Mesenteric fat pad (tissue), 1 donor: ENCODE measurements at places on chromosomes 11 and 22. TPM values are rescaled to one million over a fixed set of nuclear protein-coding genes. Genes with fewer than 3 reads are reported as not detected.
A peak's percentile ranks its signal among the peaks of the same experiment; 100 is the strongest.

The OR5A1 gene
- not detected for total RNA-seq

GRCh38 chr11:60367009-60367408 lies 11.3 kb upstream of the MS4A7 start:
- no peak for DNase-seq

DNA sequence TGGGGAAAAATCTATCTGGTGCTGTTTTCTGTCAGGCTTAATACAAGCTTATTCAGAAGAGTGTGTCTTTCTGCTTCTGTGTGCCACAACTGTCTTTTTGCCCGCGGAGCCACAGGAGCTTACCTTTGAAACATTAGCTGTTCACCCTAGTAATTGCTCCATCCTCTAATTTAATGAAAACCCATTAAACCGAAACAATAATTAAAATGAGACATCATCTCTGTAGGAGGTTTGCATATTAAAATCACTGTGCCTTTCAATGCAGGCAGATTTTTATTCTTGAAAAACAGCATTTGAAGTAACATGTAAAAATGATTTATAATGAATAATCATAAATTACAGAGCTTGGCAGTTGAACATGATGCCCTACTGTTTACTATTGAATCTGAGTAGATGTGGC lies 102.3 kb downstream of the NELL1 start:
- DNase-seq, result no peak

The TTC38 gene
- 39.4 TPM for total RNA-seq

The TEAD1 gene
- total RNA-seq, result 150 TPM

- DNase-seq, result no peak
These were observed 13.9 kb downstream of the FZD4 start for GRCh38 chr11:86941077-86941870.

- DNase-seq, result no peak
These were observed 4.1 kb downstream of the CHRM4 start for GRCh38 chr11:46387456-46387855.

DNA sequence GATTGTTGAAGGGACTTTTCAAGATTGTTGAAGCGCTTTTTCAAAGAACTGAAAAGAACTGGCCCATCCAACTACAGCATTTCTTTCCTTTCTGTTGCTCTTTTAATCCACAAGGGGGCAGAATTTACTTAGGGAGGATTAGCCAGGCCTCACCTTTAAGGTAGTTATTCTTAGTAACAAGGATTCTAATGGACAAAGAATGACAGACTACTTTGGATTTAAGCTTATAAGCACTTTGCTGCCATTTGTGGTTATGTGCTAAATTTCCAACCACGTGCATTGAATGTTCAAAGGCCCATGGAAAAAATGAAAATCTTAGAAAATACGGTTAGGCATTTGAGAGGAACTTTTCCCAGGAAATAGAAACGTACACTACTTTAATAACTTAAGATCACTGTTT lies 49.5 kb upstream of the HSPA8 start:
- DNase-seq, result no peak

The DDI1 gene
- total RNA-seq, result not detected

GRCh38 chr11:120182372-120182771 lies 28.5 kb upstream of the OAF start:
- DNase-seq, result peak; percentile 77

- DNase-seq, result no peak
These were observed 97.1 kb upstream of the PARVA start for GRCh38 chr11:12280199-12280837.

DNA sequence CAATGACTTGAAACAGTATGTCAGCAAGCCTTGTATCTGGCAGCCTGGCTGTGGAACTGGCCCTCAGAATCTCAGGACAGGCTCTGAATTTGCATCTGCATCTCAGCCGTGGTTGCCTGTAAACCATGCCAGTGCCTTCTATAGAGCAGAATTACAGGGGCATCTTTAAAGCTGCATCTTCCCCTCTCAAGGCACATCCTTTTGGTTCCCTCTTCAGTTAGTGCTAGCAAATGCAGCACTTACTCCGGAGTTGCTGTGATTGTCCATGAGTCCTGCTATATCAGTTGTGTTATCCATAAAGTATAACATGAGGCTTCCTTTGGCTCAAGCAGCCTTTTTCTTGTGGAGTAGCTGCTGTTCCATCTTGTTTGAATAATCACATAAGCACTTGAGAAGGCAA lies 53.9 kb upstream of the PARVG start:
- DNase-seq, result no peak

- no peak for DNase-seq
These were observed 16.0 kb upstream of the B4GALNT4 start for GRCh38 chr11:353179-353873.

DNA sequence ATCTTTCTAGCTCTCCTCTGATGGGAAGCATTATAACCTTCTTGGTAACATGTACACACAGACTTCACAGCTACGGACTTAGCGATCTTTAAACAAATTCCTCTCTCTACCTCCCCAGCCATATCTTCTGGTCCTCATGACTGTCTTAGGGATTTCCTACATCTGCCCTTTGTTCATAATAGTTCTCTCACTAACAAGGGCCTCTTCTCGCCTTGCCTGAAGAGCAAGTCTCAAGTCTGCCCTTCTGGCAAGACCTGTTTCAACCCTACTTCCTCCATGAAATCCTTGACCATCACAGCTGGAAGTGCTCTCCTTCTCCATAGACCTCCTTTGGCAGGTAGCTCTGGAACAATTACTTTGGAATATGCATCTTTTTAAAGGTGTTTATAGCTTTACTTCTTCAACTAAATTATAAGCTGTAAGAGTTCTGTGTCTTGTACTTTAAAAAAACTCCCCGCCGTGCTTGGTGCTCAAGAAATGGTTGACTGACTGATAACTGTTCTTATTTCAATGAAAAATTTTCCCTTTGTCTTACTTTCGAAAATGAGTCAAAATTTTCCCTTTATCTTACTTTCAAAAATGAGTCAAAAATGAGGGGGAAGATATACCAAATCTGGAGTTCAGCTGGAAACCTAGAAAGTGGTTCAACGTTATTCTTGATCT lies 34.7 kb downstream of the SNX19 start:
- DNase-seq, result no peak

- DNase-seq, result no peak
These were observed 3.2 kb upstream of the BDNF start for GRCh38 chr11:27703481-27703880.

The PTGDR2 gene
- 0.19 TPM for total RNA-seq

- no peak for DNase-seq
These were observed 16.6 kb upstream of the SPTBN2 start for GRCh38 chr11:66745356-66746235.

GRCh38 chr11:33585586-33586209 lies 114.9 kb downstream of the C11orf91 start:
- DNase-seq, result no peak

DNA sequence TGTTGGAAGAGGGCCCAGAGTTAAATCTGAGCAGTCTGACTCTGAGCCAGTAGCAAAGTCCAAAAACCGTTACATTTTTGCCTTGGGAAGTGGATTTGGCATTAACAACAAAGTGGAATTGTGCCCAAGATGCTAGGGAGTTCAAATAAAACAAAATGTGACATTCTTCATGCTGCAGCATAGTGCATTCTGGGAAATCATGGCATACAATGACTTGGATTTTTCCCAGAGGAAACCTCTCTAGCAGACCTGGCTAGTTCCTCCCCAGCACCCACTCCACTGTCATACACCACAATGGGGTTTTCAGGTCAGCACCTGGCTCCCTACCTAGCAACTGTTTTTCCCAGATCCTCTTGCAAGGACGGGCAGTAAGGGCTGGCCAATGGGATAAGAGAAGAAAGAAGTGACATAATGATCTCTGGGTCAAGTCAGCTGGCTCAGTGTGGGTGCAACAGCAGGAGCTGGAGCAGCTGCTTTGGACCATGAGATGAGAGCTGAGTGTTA lies 24.8 kb upstream of the CYB5R3 start:
- DNase-seq, result no peak

GRCh38 chr11:73578592-73579185 lies 19.2 kb downstream of the FAM168A start:
- no peak for DNase-seq

- no peak for DNase-seq
These were observed 3.3 kb upstream of the CARD10 start for GRCh38 chr22:37522482-37522881.

GRCh38 chr11:120288021-120288420 lies 37.1 kb upstream of the TLCD5 start:
- DNase-seq, result no peak

GRCh38 chr11:1515082-1516060 lies 28.8 kb upstream of the MOB2 start:
- peak; percentile 95 for DNase-seq

GRCh38 chr22:18110194-18110953 lies at the start of gene TUBA8:
Gene TUBA8, plus strand, starts transcription at chr22:18110809. Its CDS starts 57 bp downstream, at chr22:18110866.
- no peak for DNase-seq

GRCh38 chr11:13009921-13010748 lies 1.0 kb downstream of the RASSF10 start:
- no peak for DNase-seq
